ENCODE measurements at places on chromosomes 11 and 22.

GRCh38 chr11:69210310-69211035 is 54.7 kb downstream of the SMIM38 start:
- H3K36me3 ChIP-seq: no peaks in the 10 kb centered on the region
- no peaks in the 10 kb centered on the region for H3K27me3 ChIP-seq
- DNase-seq: no peak
- no peak overlapping the region for H3K27ac ChIP-seq
- no peaks in the 10 kb centered on the region for H3K4me1 ChIP-seq
- H3K4me3 ChIP-seq: no peak overlapping the region

- H3K4me1 ChIP-seq: no peaks in the 10 kb centered on the region
- no peaks in the 10 kb centered on the region for H3K36me3 ChIP-seq
- H3K27ac ChIP-seq: no peak overlapping the region
- no peak overlapping the region for H3K4me3 ChIP-seq
- no peaks in the 10 kb centered on the region for H3K27me3 ChIP-seq
Observed at GRCh38 chr11:119525180-119525866, 102.4 kb upstream of the THY1 start.

- no peak overlapping the region for H3K4me3 ChIP-seq
- no peaks in the 10 kb centered on the region for H3K27me3 ChIP-seq
- no peaks in the 10 kb centered on the region for H3K4me1 ChIP-seq
- H3K36me3 ChIP-seq: no peaks in the 10 kb centered on the region
- no peak overlapping the region for H3K27ac ChIP-seq
Observed at GRCh38 chr11:6012035-6012668, 5.4 kb upstream of the OR56A4 start.

- no peak overlapping the region for H3K27ac ChIP-seq
- no peak overlapping the region for H3K4me3 ChIP-seq
- H3K27me3 ChIP-seq: no peaks in the 10 kb centered on the region
Observed at GRCh38 chr11:120025606-120026335, 112.1 kb downstream of the TRIM29 start.

DNA sequence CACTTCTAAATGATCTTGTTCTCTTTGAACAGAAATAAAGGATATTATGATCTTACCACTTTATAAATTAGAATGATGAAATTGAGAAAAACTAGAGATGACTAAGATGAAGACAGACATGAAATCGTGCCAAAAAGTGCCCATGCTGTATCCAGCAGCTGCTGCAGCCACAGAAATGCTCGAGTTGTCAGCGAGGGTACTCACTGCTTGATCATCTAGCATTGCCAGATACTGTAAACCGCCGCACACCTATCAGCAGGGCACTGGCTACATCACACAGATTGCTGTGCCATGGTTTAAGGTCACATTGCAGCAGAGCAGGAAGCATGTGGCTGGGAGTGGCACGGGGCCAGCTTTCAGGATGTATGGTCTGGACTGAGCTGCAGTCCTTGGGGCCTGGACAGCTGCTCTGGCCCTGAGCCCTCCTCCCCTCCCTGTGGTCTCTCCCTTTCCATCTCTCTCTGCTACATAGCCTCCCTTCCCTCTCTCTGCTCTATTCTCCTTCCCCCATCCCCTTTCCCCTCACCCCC is 51.0 kb upstream of the SEPTIN5 start:
- H3K27me3 ChIP-seq: no peaks in the 10 kb centered on the region
- DNase-seq: no peak
- no peaks in the 10 kb centered on the region for H3K36me3 ChIP-seq
- no peak overlapping the region for H3K27ac ChIP-seq

- DNase-seq: no peak
- H3K27me3 ChIP-seq: no peaks in the 10 kb centered on the region
- no peak overlapping the region for H3K27ac ChIP-seq
- H3K4me1 ChIP-seq: peaks cover 7% of the 10 kb centered on the region
Observed at GRCh38 chr22:29658176-29658575, 54.7 kb downstream of the NF2 start.

GRCh38 chr11:124150684-124151083 is 32.5 kb upstream of the OR10D3 start:
- H3K4me1 ChIP-seq: no peaks in the 10 kb centered on the region
- no peaks in the 10 kb centered on the region for H3K27me3 ChIP-seq
- no peak for DNase-seq
- no peak overlapping the region for H3K4me3 ChIP-seq
- H3K36me3 ChIP-seq: peaks cover 5% of the 10 kb centered on the region

- no peak for DNase-seq
- H3K36me3 ChIP-seq: peaks cover 44% of the 10 kb centered on the region
- H3K4me3 ChIP-seq: no peak overlapping the region
- H3K4me1 ChIP-seq: peaks cover 47% of the 10 kb centered on the region
- H3K27me3 ChIP-seq: no peaks in the 10 kb centered on the region
Observed at GRCh38 chr11:65438257-65439151, 15.9 kb downstream of the NEAT1 start.

GRCh38 chr11:62787005-62787759 is at the start of gene TMEM179B:
TMEM179B (plus strand) TSS chr11:62787402; CDS start chr11:62787432, 30 bp downstream.
- DNase-seq: peak; percentile 100
- H3K36me3 ChIP-seq: peaks cover 6% of the 10 kb centered on the region

- no peaks in the 10 kb centered on the region for H3K27me3 ChIP-seq
- peaks cover 22% of the 10 kb centered on the region for H3K4me1 ChIP-seq
- no peak overlapping the region for H3K27ac ChIP-seq
- DNase-seq: no peak
- no peaks in the 10 kb centered on the region for H3K36me3 ChIP-seq
- no peak overlapping the region for H3K4me3 ChIP-seq
Observed at GRCh38 chr22:37310815-37311595, 28.7 kb downstream of the CYTH4 start.

DNA sequence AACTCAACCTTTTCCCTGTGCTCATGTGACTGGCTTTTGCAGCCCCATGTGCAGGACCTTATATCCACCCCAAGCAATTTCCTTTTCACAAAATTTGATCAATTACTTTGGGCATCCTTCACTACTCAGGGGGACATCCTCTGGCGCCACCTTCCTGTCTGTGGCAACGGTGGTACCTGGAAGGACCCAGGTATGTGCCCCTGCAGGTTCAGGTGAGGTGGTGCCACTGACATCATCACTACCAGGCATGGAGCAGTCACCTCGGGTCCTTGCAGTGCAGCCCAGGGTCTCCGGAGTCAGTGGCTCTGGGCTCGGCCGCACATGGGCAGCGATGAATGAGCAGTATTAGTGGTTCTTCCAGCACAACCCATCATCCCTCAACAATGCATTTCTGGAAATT is 37.7 kb upstream of the B3GAT1 start:
- DNase-seq: no peak
- no peaks in the 10 kb centered on the region for H3K36me3 ChIP-seq
- H3K4me1 ChIP-seq: no peaks in the 10 kb centered on the region
- H3K4me3 ChIP-seq: no peak overlapping the region

Data from thoracic aorta (tissue), 2 donors.